ENCODE measurements at places on chromosomes 7 and 10.

GRCh38 chr10:96436035-96436434, 77.2 kb upstream of the OPALIN start:
- DNase-seq, result no peak

DNA sequence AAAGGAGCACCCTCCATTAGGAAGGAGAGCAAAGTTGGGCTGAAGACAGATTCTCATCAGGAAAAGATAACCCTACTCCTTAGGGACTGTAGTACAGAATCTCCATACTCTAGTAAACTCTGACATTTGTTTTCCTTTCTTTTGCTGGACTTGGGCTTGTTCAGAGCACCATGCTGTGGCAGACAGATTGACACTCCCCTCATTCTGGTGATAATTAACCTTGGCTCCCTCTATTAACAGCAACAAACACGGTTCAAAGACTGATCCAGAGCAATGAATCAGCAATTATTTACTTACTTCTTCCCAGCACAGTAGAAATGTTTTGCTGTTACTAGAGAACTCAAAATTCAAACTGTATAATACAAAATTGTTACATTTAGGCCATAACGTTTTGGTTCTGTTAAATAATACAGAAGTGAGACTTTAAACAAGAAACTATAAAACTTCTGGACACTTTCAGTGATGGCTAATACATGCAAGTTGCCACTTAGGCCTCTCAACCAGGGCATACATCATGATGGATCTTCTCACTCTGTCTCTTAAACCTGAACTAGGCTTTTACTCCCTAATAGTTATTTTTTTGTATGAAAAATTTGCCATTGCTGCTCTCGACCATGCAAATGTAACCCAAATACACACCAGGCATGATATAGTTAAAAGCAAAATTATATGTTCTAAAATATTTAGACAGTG, 639.0 kb downstream of the IPMK start:
- DNase-seq, result no peak

DNA sequence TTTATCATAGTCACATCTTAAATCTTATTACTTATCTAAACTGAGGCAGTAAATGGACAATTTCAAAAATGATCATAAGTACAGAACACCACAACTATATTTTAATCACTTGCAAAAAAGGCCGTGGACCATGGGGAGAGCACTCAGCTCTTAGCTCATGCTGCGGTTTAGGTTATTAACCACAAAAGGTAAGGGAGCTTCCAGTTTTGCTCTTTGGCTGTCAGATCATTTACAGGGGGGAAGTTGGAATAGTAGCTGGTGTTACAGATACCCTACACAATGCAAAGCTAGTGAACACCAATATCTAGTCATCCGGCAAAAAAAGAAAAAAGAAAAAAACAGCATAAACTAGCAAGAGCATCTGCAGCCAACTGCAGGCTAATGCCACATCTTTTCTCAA, 147.0 kb downstream of the BBS9 start:
- DNase-seq, result no peak

- no peak for DNase-seq
These were observed 1.9 kb upstream of the MALRD1 start for GRCh38 chr10:19046679-19047078.

DNA sequence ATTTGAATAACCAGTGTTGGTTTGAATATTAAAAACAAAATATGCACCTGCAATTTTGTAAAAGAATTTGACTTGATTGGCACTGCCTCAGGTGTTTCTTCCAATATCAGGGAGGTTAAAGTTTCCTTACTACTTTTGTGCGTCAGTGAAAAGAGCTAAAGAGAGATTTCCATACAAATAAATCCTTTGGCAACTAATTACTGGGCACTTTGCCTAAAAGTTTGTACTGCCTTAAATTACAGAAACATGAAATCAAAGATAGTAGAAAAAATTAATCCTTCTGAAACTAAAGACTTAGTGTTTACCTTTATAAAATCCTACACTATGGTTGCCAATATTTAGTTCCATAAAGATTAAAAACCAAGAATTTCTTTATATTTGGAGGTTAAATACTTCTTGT, 72.5 kb downstream of the DNAJB9 start:
- no peak for DNase-seq

- no peak for DNase-seq
These were observed 705.5 kb downstream of the LRMDA start for GRCh38 chr10:76136961-76137360.

DNA sequence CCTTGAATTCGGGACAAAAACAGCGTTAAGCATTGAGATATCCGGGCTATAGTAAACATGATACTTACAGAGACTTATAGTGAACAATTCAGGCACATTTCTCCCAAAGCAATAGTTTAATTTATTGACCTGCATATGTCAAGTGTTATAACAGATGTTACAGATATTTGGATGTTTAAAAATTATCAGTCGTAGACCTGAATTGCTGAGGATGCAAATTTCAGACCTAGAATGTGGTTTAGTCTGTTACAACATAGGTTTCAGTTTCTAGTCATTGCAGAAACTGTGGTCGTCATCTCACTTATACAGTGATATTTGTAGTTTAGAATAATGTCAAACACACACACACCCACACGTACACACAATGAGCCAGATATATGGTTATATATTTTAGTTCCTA, 85.2 kb downstream of the VTI1A start:
- no peak for DNase-seq

All from activated T-cell treated with anti-CD3 and anti-CD28 coated beads, Interleukin-2, amount 50 U/mL, for 1 hour (primary cell).